ENCODE measurements at places on chromosomes 4 and X. TPM values are rescaled to one million over a fixed set of nuclear protein-coding genes. Genes with fewer than 3 reads are reported as not detected.

Gene APLN
- 0.44 TPM for total RNA-seq

Gene CFAP99
- not detected for total RNA-seq

Gene SPANXB1
- total RNA-seq = not detected

Gene TNMD
- 24.2 TPM for total RNA-seq

Gene ITIH6
- total RNA-seq = not detected

All from H7 (cell line).